ENCODE measurements at places on chromosomes 7 and 10.

DNA sequence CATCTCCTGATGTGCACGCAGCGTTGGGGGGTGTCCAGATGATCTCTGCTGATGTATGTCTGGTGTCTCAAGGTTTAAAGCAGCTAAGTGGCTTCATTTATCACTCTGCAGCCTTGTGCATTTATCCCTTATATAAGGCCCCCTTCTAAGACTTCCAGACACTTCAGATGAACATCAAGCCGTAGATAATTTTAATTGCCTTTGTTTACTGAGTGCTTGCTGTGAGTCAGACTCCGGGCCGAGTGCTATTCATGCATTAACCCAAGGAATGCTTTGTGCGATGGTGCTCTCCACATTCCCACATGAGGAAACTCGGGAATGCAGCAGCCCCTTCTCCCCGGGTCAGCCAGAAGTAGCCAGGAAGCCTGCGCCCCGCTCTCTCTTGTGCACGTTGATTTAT, 328.6 kb upstream of the COBL start:
- DNase-seq, result no peak

DNA sequence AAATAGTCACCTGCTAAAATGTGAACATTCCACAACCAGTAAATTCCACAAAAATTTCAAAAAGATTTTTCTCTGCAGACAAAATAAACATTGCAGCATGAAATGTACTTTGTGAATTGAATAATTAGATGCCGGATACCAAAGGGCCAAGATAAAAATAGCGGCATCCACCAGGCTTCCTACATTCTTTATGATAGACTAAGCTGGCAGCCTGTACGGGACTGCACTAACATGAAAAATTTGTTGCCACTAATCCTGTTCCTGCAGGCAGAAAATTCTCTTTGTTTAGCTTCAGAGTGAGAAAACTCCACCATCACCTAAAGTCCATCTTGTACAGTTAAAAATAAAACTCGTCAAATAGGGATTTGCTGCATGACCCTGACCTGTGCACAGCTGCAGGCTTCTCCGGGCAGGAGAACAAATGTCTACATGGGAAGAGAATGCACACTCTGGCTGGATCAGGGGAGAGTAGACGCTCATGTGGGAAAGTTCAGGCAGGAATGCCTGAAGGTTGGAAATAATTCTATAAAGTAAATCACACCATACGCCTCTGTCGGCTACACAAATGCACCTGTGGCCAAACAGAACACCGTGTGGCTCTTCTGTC, 15.6 kb upstream of the ADO start:
- no peak for DNase-seq

DNA sequence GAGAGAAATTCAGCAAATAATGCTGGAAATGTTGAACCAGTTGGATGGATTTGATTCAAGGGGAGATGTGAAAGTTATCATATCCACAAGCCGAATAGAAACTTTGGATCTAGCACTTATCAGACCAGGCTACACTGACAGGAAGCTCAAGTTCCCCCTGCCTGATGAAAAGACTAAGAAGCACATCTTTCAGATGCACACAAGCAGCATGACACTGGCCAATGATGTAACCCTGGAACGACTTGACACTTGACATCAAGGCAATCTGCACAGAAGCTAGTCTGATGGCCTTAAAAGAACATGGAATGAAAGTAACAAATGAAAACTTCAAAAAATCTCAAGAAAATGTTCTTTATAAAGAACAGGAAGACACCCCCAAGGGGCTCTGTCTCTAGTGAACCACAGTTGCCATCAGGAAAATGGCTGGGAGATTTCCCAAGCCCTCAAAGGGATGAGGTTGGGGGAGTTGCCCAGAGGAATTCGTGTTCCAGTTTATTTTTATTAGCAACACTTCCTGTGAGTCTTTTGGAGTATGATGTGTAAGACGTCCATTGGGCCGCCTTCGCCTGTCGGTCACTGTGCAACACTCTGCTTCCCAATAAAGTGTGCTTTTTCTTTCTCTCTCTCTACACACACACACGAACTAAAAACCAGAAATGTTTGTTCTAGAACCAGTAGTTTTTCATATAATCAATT, 200.0 kb downstream of the HIBADH start:
- no peak for DNase-seq

DNA sequence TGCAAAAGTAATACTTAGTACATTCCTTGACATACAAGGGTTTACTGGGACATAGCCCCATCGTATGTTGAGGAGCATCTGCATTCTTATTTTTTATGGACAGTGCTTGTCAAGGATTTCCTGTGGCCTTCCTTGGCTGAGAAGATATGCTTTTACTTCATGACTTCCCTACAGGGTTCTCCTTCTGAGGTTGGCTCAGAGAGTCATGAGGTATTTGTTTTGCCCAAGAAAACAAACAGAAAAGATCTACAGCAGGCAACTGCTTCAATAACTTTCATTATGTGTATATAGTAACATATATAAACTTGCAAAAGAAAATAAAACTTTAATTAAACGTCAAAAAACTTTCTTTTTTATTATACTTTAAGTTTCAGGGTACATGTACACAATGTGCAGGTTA, 577.2 kb upstream of the SEMA3D start:
- DNase-seq, result no peak

DNA sequence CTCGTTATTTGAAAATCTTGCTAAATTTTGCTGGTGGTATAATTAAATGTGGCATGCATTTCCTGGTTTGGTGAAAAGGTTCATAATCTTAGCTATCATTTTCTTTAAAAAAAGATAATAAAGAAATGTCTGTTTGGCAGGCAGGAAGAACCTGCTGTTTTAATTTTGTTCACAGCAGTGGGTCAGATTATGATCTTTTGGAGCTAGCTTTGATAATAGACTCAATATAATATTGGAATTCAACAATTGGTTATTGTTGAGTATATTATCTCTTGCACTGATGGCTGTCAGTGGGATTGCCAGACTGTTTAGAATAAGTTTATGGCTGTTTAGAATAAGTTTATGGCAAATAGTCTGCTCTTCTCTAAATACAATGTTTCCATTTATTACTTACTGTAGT, 35.1 kb downstream of the MXI1 start:
- DNase-seq, result no peak

GRCh38 chr10:123139521-123140163, 3.9 kb downstream of the HMX3 start:
- no peak for DNase-seq

GRCh38 chr7:17069146-17069545, 187.4 kb upstream of the AGR3 start:
- no peak for DNase-seq

DNA sequence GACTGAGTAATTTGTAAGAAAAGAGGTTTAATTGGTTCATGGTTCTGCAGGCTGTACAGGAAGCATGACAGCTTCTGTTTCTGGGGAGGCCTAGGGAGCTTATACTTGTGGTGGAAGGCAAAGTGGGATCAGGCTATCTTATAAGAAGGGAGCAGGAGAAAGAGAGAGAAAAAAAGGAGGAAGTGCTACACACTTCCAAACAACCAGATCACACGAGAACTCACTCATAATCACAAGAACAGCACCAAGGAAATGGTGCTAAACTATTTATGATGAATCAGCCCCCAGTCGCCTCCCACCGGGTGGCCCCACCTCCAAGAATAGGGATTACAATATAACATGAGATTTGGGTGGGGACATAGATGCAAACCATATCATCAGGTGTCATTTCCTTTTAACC, 89.1 kb upstream of the KCNMA1 start:
- no peak for DNase-seq

DNA sequence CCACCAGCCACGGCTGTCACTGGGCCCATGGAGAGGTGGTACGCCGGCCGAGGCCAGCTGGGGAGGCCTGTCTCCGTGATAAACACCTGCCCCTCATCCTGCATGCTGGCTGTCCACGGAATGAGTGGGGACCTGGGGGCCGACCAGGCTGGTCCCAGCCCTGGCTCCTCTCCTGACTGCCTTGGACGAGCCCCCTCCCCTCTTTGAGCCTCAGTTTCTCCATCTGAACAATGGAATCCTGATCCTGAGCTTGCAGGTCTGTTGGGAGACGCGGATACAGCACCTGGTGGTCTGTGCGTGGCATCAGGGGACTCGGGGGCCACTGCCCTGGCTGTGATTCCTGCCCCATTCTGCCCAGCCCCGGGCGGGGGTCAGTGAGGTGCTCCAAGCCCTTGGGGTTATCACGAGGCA, 109.9 kb downstream of the MICALL2 start:
- DNase-seq, result no peak

- no peak for DNase-seq
These were observed 93.5 kb downstream of the ZNF783 start for GRCh38 chr7:149355390-149356048.
